ENCODE measurements at places on chromosomes 11 and 22. TPM values are rescaled to one million over a fixed set of nuclear protein-coding genes. Genes with fewer than 3 reads are reported as not detected.

Gene ARL2
- 77.8 TPM for polyA plus RNA-seq

Gene FIBIN
- 0.30 TPM for polyA plus RNA-seq

Gene OR4X2
- not detected for polyA plus RNA-seq

Gene MS4A6E
- polyA plus RNA-seq, result not detected

DNA sequence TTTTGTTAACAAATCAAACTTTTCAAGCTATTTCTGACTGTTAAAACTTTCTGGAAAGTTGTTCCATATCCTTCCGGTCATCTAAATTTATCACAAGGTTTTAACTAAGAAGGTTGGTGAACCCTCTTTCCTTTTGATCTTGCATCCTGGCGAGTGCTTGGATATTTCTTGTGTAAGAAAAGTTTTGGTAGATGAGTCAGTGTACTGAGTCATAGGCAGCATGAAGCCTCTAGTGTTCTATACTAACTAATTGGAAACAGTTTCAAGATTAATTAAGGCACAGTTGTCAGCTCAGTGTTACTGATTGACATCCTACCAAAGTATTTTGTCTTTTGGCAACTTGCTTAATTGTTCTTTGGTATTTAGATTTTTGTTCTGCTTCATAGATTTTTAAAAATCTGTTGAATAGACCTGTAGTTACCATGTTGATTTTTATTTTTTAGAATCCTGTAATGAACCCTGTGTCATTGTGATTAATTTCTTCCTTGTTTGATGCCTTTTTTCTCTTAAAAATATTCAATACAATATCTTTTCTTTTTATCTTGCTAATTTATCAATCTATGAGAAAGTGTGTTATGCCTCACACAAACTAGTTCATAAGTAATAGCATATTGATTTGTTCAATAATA is 38.0 kb downstream of the METTL15 start:
- peak; percentile 26 for DNase-seq

DNA sequence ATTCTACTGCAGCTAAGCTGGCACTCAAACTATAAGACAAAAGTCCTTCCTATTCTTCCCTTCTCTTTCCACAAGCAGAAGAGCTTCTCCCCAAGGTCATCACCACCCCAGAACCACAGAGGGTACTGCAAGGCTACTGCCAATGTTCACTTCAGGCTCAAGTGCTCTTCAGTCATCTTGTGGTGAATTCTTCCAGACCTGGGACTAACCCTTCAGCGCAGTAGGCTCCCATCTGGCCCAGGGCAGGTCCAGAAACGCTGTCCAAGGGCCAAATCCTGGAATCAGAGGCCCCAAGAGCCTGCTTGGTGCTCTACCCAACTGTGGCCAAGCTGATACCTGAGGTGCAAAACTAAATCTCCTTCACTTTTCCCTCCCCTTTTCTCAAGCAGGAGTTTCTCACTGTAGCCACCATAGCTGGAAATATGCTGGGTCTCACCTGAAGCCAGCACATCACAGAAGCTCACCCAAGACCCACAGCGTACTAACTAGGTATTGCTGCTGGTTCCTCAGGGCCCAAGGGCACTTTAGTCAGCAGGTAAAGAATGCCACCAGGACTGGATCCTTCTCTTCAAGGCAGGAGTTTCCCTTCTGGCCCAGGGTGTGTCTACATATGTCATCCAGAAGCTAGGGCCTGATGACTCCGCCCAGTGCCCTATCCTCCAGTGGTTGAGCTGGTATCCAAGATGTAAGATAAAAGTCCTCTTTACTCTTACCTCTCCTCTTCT is 27.8 kb downstream of the FCHSD2 start:
- DNase-seq, result peak; percentile 88

- DNase-seq, result no peak
Measured at GRCh38 chr11:2886191-2886894, 768 bp upstream of the CDKN1C start.

DNA sequence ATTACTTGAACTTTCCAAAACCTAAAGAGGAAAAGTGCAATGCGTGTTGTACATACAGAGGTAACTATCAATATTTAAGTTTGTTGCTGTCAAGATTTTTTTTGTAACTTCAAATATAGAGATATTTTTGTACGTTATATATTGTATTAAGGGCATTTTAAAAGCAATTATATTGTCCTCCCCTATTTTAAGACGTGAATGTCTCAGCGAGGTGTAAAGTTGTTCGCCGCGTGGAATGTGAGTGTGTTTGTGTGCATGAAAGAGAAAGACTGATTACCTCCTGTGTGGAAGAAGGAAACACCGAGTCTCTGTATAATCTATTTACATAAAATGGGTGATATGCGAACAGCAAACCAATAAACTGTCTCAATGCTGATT is 2.1 kb downstream of the ADM start:
- no peak for DNase-seq

Data from keratinocyte (primary cell).